ENCODE measurements at places on chromosomes 13 and 19.

DNA sequence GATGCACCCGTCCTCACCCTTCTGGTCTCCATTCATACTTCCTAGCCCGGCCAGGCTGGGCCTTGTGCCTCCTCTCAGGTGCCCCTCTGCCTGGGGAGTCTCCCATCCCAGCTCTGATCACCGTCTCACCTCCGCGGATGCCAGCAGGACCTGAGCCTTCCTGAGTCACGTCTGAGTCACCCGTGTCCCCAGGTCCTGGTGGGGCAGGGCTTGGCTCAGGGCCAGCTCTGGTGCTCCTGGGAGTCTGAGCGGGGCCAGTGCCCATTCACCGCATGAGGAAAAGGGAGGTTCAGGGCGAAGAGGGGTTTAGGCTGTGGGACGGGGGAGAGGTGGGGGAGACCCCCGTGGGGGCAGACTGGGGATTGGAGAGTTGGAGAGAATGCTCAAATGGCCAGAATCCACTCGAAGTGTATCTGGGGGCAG is 593 bp downstream of the ATP8B3 start:
- DNase-seq: no peak

- no peak for DNase-seq
Measured at GRCh38 chr13:92297971-92298942, 899.8 kb downstream of the GPC5 start.

GRCh38 chr13:70604448-70604847 is 496.2 kb upstream of the KLHL1 start:
- no peak for DNase-seq

DNA sequence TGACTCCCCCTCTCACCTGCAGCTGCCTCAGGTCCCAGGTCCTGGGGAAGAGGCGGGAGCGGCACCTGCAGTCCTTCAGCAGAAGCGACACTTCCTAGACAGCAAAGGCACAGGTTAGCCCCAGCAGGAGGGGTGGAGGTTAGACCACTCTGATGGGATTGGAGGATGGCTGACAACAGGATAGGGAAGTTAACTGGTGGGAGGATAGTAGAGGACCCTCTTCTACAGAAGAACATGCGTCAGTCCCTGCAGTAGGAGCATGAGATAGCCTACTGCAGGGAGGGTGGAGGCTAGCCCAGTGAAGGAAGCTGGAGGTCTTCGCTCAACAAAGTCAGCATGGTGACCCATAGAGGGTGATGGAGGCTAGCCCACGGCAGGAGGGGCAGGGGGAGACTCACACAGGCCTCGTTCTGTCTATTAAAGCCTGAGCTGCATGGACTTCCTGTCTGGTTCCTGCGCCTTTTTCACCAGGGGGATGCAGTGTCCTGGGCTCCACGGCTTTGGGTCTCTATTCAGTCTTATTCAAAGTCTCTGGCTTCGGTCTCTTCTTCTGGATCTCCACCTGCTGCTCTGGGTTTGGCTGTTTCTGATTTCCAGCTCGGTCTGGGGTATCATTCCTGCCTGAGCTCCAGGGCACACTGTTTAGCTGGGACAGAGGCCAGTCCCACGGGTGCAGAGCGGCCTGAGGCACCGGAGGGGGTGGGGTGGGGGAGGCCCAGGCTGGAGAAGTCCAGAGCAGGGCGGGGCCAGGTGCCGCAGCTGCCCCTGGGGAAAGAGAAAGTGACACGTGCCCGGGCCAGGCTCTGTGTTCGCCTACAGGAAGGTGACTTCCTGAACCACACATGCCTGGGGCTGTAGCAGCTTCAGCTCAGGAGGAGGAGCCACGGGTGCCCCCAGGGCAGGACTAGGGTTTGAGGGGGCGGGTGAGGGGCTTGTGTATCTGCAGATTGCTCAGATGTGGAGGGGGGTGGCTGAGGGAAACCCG is 7.3 kb downstream of the IFNL3 start:
- DNase-seq: no peak

DNA sequence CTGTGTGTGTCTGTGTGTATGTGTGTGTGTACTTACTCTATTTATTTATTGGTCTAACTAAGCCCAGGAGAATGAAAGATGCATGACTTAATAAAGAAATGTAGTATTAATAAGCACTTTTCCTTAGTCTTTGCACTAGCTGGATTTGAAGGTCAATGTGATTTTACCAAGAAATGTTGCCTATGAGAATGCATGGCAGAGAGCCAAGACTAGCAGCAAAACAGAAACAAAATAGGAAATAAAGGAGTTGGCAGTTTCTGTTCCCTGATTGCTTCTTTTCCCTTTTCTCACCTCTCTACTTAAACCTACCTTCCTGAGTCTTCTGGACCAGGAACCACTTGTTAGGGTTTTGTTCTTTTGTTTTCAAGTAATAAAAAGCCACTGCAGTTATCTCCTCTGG is 286.1 kb downstream of the KCTD12 start:
- DNase-seq: no peak

GRCh38 chr13:26831336-26831908 is 70.8 kb upstream of the GPR12 start:
- no peak for DNase-seq

GRCh38 chr13:32001154-32001768 is 30.3 kb upstream of the FRY start:
- no peak for DNase-seq

DNA sequence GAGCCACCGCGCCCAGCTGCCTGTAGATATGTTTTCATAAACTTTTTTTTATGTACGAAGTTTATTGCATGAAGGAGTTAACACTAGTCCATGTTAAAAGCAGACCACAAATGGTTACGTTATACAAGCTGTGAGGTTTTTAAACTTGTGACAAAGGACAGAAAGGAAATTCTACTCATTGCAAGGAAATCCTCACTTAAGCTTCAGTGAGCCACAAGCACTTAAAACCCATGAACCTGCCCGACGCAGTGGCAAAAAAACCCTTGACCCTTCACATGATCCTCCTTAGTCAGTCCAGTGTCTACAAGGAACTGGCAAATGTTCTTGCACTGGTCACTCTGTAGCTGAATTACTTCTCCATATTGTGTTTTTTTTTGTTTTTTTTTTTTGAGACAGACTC is 4.2 kb downstream of the MPND start:
- no peak for DNase-seq

DNA sequence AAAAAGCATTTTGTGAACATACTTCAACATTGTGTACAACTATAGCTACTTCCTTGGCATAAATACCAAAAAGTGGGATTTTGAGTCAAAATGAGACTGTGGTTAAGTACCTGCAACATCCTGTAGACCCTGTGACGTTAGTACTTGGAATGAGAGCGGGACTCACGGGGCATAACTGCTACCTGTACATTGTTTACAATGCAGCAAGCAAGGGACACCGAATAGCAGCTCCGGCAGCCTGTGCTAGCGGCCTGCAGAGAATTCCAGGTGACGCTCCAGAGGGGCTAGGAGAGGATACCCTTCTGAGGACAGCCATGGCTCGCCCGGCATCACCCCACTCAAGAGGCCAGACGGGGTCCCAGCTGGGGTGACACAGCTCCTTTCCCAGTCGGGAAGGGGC is 824 bp upstream of the ZNF331 start:
- no peak for DNase-seq

DNA sequence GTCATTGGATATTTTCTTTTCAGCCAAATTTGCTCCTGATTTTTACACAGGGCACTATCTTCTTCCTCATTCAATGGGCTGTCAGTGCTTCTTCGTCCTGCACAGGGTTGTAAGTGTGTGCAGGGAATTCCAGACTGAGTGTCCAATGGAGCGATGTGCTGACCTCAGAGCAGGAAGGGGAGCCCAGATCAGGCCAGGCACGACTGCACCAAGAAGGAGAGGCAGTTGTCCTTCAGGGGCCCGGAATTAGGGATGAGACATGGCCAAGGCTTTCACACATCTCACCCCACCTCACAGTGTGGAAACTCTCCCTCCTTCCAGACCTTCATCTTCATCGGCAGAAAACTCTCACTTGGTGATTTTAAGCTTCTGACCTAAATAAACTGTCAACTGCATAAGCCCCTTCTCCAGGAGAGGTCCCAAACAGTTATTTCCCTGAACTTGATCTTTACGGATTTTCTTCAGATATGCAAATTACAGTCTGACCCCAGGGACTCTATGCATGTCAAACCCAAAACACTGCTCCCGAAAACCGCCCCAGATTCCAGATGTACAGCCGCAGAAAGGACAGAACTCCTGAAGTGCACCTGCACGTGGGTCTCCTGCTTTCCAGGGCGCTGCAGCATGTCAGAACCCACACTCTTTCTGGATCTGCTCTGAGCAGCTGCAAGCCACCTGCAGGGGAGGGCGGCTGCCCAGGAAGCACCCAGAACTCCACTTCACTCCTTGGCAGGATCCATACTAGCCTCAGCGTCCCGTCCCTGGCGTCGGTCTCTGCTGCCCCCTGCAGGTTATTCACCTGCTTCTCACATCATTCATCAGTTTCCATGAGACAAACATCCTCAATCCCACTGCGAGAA is 625 bp upstream of the ZNF20 start:
- peak; percentile 60 for DNase-seq

GRCh38 chr19:5292822-5293611 is 47.6 kb downstream of the PTPRS start:
- no peak for DNase-seq

GRCh38 chr13:85847012-85847411 is 47.8 kb upstream of the SLITRK6 start:
- no peak for DNase-seq

GRCh38 chr13:30453727-30454126 is 12.0 kb downstream of the HMGB1 start:
- DNase-seq: no peak

- DNase-seq: no peak
Measured at GRCh38 chr19:45524575-45525129, 17.4 kb downstream of the VASP start.

- no peak for DNase-seq
Measured at GRCh38 chr13:88068975-88069374, 397.8 kb downstream of the SLITRK5 start.

DNA sequence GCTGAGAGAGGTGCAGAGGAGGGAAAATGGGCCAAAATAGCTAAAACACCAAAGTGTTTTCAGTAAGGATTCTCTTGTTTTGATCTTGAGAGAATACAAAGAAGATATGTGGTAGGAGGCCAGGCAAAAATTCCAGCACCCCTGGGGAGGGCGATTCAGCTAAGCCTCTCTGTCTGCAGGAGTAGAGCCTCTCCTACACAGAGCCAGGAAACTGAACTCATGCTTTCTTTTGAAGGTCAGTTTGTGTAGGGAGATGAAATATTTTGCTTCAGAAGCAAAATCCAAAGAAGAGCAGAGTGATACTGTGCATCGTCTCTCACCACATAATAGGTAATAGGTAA is 565.0 kb downstream of the FGF9 start:
- DNase-seq: no peak

DNA sequence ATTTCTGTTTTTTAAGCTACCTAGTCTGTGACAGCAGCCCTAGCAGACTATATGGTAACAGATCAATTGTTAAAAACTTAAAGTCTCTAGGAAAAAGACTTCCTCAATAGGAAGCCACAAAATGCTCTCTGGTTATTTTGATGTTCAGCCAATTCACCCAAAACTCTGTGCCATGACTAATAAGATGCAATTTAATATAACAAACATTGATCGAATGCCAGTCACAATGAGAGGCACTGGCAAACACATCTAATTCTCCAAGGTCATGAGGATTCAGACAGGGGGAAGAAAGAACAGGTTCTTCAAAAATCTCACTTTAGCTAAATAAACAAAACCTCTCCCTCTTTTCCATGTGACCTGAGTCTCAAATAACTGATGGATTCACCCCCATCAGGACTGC is 107.5 kb downstream of the SUCLA2 start:
- no peak for DNase-seq

DNA sequence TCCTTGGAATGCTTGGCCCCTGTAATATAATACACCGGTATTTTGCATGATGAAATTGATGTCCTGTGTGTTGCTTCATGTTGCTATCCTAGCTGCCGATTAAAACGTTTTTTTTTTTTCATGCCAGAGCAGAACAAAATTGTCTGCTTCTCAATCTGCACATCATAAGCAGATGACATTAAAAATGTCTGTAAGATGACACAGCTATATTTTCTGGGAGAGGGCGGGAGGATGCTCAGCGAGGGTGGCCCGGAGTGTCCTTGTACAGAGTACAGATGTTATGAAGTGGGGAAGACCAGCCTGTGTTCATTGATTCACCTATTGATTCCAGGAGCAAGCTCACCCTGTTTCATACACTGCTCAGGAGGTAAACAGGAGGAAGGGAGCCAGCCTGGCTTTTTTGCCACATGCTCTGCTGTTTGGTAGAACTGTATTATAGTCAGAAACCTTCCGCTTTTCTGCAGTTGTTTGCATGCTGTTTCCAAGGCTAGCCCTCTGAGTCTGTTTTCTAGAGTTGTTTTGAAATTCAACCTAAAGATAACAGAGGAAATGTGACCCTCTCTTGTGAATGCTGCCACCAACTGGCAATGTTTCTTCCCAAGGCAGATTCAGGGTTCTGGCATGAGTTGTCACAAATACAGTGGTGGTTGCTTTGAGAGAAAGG is 4.7 kb upstream of the IRS2 start:
- no peak for DNase-seq

GRCh38 chr13:44088991-44089413 is 209.3 kb downstream of the LACC1 start:
- DNase-seq: no peak

GRCh38 chr13:60226507-60226906 is 62.8 kb upstream of the DIAPH3 start:
- no peak for DNase-seq

DNA sequence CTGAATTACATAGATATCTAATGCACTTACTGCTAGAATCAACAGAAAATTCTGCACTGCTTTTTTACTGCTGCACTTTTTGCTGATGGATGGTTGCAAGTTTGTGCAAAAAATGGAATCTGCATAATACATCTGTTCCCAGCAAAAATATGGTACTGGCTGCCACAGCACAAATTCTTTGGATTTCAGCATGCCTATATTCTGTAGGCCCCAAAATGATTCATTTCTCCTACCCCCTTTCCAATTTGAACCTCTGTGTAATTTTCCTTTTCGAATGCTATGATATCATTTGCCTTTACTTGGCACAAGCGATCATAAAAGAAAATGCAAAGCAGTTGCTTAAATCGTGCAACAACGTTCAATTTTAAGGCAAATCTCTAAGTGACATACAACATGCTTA is 524.2 kb upstream of the NBEA start:
- no peak for DNase-seq

DNA sequence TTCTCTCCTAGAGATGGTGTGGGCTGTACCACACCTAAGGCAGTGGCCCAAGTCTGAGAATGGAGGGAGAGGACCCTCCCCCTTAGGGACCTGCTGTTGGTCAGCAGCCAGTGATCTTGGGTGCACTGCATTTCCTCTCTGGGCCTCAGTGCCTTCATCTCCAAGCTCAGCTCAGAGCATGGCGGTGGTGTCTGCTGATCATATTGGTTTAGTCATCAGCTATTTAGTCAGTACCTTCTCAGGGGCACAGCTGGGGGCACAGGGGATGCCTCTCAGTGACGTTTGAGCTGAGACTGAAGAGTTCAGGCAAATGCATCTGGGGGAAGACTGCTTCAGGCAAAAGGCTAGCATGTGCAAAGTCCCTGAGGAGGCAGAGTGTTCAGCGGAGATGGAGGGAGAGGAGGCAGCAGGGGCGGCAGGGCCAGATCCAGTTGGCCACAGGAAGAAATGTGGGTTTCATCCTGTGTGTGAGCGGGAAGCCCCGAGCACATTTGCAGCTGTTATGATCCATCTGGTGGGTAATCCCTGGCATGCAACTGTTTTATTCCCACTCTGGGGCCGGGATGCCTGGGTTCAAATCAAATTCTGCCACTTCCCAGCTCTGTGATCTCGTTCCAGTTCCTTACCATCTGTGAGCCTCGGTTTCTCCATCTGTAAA is 15.7 kb upstream of the PGLS start:
- no peak for DNase-seq

All from cerebellar nuclear complex (tissue), 1 donor.